RKO (cell line): ENCODE measurements at places on chromosomes 3 and 15.

DNA sequence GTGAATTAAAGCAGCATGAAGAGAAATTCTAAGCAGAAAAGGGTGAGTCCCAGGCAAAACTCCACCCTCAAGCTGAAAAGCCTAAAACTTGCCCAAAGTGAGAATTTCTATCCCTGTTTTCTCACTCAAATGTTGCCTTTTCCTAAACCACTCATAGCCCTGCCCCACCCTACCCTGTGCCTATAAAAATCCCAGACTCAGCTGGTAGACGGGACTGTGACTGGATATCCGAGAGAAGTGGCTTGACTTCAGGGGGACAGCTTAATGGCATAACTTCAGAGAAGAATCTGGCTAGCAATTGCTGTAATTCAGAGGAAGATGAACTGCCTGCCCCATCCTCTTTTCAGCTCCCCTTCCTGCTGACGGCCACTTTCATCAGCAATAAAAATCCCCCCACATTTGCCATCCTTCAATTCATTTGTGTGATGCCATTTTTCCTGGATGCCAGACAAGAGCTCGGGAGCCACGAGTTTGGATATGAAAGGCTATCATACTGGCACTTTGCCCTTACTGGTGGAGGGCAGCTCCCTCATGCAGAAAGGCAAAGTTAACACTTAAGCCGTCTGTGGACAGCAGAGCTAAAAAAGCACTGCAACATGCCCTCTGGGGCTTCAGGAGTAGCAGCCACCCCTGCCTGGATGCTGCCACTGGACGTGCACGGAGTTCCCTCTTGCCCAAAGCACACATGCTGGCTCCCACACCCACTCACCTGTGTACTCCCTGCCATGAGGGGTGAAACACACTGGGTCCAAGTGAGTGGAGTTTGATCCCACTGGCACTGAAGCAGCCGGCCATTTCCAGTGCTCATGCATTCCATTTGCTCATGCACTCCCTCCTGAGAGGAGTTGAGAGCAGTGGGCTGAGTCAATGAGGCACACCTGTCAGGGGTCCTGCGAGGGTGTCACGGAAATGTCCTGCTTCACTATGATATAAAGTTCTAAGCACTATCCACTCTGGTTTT, 670.6 kb downstream of the PLOD2 start:
- no peak for DNase-seq

DNA sequence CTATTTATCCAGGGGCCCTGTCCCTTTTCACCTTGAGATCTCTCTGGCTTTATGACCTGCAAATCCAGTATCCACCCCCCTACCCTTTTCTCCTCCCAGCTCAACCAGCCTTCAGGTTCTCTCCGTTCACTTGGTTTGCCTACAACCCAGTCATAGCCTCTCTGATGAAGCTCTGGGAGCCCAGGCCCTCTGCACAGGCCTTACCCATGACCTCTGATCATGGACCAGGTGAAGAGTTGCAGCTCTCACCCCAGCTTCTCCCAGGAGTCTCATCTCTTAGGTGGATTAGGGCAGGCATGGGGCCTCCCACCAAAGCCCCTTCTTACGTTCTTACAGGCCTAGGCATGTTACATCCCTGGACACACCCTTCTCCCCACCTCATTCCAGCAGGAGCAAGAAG, 59.8 kb downstream of the EXOG start:
- DNase-seq, result no peak

GRCh38 chr3:182617500-182617899, 175.8 kb upstream of the ATP11B start:
- DNase-seq, result peak; percentile 39

- no peak for DNase-seq
These were observed 40.6 kb upstream of the OTOL1 start for GRCh38 chr3:161455962-161456361.

DNA sequence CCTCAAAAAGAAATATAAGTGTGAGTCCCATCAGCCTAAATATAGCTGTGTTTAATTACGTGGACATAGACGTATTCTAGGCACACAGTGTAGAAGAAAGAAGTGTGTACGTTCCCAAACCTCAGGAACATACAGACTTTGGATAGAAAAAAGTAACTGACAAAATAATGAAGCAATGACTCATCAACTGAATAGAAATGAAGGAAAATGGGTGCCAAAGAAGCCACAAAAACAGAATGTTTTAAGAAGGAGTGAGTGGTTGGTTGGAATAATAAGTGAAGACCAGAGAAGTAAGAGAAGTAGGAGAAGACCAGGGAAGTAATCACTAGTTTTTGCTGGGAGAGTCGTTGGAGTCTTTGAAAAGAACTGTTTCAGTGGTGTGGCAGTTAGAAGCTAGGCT, 518.1 kb downstream of the ROBO1 start:
- no peak for DNase-seq

DNA sequence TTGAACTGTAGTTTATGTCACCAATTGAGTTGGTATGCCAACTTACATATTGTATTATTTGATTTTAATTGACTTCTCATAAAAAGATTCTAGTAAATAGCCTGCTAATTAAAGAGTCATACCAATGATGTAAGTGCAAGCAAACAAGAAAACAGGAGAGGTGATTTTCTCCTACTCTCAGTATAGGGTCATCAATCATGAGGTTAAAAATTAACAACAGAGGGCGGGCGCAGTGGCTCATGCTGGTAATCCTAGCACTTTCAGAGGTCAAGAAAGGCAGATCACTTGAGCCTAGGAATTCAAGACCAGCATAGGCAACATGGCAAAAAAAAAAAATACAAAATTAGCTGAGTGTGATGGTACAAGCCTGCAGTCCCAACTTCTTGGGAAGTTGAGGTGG, 108.7 kb downstream of the MYO9A start:
- no peak for DNase-seq

GRCh38 chr3:135895106-135895733, 70.3 kb upstream of the PPP2R3A start:
- peak; percentile 78 for DNase-seq

DNA sequence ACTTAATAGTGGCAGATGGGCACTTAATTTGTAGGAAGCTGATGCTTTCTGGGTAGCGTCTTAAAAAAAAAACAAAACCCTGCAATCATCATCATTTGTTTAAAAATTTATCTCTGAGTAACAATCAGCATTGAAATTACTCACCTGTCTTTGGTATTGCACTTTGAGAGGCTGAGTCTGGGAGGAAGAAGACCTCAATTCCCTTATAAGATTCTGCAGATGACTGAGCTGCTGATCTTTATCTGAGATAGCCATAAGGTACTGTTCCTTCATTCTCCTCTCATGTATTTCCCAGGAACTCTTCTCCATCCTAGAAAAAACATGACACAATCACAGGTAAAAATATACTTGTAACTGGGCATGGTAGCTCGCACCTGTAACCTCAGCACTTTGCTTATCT, 16.4 kb upstream of the HCLS1 start:
- DNase-seq, result no peak

GRCh38 chr15:85000189-85000864, 18.7 kb downstream of the PDE8A start:
- no peak for DNase-seq

DNA sequence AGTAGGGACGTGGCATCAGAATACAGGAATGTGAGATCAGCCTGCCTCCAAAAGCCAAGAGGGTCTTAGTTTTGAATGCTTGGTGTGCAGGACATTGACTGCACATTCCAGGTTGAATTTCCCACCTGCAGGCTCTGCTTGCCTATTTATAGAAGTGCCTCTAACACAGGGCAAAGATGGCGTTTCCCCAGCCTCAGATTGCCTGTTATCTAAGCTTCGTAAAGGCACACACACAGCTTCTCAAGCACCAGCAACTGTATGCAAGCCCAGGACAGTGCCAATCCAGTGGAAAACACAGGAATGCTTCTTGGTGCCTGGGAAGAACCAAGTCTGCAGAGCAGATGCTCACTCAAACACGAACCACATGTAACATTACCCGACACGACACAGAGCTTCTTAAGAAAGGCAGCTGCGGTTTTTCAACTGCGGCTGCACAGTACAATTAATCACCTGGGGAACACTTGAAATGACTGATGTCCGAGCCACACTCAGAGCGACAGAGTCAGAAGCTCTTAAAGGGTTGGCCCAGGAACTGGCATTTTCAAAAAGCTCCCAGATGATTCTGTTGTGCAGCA, 90.0 kb upstream of the ANKRD34C start:
- DNase-seq, result no peak
